ENCODE measurements at places on chromosomes 5 and 9.

- DNase-seq, result no peak
These were observed 42.7 kb downstream of the ZFAND5 start for GRCh38 chr9:72322259-72322658.

DNA sequence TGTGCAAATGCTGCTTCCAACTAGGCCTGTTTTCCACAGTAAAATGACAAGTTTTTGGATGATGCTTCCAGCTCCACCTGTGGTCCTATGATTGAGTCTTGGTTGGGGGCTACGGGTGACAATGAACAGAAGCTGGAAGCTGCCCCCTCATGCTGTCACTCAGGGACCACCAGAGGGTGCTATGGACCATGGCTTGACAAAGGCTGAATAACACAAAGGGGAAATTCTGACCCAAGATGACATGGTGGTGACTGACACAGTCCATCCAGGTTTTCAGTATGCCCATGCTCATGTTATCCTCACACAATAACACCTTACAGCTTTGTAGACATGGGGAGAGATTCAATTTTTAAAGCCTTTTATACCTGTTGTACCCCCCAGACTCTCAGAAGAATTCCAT, 23.9 kb upstream of the SAP30L start:
- no peak for DNase-seq

- DNase-seq, result no peak
These were observed 350.3 kb upstream of the ACTBL2 start for GRCh38 chr5:57832875-57833274.

GRCh38 chr9:10212702-10213101, 400.1 kb downstream of the PTPRD start:
- no peak for DNase-seq

DNA sequence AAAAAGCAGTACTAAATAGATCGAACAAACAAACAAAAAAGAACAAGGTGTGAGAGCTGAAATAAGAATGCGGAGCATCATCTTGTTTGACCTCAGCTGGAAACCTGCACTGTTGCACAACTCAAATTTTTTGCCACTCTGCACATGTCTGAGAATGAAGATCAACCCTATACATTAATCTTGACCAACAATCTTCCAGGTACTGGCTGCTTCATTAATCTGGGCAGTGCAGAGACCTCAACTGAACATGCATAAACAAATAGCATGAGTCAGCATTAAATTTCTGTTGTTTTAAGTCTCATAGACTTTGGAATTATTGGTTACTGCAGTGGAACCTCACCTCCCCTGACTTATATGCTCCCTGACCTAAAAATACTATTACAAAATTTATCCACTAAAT, 114.6 kb upstream of the FTMT start:
- DNase-seq, result no peak

DNA sequence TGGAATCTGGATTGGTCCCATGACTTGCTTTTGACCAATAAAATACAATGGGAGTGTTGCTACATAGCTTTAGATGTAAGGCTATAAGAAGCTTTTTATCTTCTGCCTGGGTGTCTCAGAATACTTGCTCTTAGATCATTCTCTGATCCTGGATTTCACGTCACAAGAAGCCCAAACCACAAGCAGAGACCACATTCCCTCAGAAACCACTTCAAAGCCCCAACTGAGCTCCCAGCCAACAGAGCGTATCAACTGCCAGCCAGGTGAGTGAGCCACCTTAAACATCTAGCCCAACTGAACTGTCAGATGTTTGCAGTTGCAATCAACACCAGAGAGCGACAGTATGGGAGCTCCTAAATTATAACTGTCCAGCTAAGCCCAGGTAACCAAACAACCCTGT, 687.1 kb downstream of the TLE1 start:
- no peak for DNase-seq

DNA sequence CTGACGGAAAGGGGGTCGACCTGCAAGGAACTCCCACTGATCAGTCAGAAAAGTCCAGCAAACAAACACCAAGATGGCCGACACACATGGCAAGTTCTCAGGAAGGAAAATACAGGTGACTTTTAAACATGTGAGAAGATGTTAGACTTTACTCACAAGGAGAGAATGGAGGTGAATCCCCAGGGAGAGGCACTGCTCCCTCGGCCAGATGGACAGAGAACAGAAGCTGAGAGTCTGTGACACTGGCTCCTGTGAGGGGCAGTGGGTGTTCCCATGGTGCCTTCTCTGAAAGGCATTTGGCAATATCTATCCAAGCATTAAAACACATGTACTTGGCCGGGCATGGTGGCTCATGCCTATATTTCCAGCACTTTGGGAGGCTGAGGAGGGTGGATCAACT, 22.8 kb downstream of the COL5A1 start:
- no peak for DNase-seq

DNA sequence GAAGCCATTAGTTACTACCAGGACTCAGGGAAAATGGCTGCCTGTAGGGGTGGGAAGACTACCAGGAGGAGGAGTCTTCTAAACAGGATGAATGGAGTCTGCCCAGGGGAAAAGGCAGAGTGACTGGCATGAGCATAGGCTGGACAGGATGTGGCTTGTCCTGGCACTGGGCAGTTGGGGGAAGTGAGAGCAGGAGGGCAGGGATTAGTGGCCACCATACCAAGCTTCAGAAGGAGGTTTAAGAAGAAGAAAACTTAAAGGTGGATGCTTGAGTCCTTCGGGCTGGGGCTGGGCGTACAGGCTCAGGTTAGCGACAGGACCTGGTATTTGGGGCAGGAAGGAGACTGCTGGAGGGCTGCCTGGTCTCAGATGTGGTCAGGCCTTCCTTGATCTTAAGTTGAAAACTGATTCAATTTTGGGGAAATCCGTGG, 5.0 kb upstream of the NSD1 start:
- DNase-seq, result no peak

DNA sequence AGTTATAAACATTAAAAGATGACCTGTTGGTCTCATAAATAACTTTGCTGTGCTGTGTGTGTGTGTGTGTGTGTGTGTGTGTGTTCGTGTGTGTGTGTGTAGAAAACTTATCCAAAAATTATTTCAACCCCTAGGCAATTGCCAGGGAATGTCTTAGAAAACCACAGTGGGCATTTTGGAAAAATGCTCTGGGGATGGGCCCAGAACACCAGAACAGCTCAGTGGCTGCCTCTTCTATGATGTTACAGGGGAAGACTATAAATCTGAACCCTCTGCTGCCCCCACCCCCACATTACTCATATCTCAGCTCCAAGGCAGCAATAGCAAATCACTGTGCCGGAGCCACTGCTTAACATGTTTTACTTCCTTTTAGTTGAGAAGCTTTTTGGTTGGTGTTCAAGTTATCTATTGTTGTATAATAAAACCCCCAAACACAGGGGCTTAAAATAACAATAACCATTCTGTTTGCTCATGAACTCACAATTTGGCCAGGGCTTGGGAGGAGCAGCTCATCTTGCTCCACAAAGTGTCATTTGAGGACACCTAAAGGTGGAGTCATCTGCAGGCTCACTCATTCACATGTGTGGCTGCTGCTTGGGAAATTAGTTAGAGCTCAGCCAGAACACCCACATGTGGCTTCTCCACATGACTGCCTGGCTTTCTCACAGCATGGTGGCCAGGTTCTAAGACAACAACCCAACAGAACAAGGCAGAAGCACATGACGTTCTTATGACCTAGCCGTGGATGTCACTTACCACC, 40.4 kb downstream of the ACTBL2 start:
- DNase-seq, result no peak

DNA sequence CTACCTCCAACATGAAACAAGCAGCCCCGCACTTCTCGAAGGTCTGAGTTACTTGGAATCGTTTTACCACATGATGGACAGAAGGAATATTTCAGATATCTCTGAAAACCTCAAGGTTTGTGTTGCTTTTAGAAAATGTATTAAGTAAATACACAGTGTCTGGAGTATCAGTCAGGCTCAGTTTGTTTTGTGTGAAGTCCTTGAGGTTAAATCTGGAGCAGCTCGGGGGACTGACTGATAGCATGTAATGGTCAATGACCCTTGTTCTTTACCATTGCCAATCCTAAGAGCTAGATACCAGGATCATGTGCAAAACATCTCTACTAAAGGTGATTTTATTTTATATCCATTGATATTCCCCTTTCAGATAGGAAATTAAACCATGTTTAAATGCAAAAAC, 26.9 kb upstream of the LNPEP start:
- no peak for DNase-seq
